ENCODE measurements at places on chromosomes 12 and 14. TPM values are rescaled to one million over a fixed set of nuclear protein-coding genes. Genes with fewer than 3 reads are reported as not detected.

ANO2 gene
- total RNA-seq = not detected

NYNRIN gene
- total RNA-seq = 0.39 TPM

GALNT8 gene
- total RNA-seq = not detected

ACADS gene
- 11.0 TPM for total RNA-seq

VCPKMT gene
- total RNA-seq = 9.1 TPM

MDP1 gene
- 32.0 TPM for total RNA-seq
